ENCODE measurements at places on chromosomes 3 and 15.
A peak's percentile ranks its signal among the peaks of the same experiment; 100 is the strongest.

DNA sequence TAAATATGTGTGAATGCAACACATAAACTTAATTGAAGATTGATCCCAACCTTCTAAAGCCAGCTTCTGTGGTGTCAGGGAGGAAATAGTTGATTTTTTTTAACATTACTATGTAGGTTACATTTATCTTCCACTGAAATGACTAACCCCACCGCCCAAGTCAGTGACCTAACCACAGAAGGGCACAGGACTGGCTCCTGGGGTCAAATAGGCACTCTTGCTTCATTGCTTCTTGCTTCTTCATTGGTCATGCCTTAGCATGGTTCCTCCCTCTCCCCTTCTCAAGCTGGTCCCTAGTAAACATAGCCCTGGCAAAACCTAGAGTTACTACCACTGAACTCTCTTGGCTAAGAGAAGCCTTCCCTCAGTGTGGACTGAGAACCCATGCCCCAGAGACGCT, 12.3 kb downstream of the EIF1B start:
- DNase-seq = no peak

DNA sequence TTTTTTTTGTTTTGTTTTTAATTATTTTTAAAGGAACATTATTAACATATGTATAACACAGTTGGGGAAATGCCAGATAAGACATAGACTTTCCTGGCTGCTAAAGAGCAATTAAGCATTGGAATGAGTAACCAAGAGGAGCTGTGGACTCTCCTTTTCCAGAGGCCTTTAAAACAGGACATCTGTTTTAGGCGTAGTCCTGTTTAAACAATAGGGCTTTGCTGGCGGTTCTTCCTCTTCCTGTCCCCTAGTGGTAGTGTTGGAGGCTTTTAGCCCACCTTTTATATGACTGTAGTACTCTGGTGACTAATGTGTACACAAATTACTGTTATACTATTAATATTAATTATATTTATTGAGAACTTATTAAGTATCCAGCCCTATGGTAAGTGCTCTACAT, 81.9 kb downstream of the PPARG start:
- DNase-seq = no peak

DNA sequence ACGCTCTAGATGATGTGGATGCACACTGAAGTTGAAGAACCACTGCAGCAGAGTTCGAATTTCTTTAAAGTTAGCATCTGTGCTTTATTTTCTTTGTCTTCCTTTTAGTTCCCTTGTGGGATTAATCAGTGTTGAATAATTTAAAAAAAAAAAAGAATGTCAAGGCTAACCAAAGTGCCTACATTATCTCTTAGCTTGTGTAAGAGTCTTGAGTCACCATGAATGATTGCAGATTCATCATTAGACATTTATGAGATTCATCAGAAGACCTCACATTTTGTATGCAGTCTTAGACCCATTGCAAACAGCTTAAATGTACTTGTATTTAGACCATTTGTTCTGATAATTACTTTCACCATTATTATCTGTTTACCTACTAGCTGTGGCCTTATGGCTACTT, 182.2 kb downstream of the FNDC3B start:
- DNase-seq = no peak

GRCh38 chr15:32979710-32980109, 214.8 kb downstream of the FMN1 start:
- DNase-seq = no peak

DNA sequence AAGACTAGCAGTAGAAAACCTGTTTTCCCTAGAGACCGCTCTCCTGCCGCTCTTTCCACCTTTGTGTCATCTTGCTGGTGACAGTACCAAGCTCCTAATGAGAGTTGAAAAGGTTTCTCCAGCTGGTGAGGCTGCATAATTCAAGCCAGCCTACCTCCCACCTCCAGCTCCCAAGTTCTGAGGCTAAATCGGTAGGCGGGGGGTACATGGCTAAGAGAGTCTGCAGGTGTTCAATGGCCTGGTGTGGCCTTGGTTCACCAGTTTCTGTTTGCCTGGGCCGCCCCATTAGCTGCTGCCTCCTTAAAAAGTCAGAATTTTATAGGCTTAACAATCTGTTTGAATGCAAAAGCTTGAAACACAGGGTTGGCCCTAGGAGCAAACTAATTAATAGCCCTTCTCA, 262.8 kb downstream of the SLCO3A1 start:
- no peak for DNase-seq

GRCh38 chr15:42152196-42152920, 4.1 kb downstream of the PLA2G4F start:
- no peak for DNase-seq

- peak; percentile 44 for DNase-seq
Measured at GRCh38 chr15:101003706-101004105, 84.5 kb downstream of the LRRK1 start.

GRCh38 chr3:38169027-38169317, 3.6 kb downstream of the OXSR1 start:
- no peak for DNase-seq

DNA sequence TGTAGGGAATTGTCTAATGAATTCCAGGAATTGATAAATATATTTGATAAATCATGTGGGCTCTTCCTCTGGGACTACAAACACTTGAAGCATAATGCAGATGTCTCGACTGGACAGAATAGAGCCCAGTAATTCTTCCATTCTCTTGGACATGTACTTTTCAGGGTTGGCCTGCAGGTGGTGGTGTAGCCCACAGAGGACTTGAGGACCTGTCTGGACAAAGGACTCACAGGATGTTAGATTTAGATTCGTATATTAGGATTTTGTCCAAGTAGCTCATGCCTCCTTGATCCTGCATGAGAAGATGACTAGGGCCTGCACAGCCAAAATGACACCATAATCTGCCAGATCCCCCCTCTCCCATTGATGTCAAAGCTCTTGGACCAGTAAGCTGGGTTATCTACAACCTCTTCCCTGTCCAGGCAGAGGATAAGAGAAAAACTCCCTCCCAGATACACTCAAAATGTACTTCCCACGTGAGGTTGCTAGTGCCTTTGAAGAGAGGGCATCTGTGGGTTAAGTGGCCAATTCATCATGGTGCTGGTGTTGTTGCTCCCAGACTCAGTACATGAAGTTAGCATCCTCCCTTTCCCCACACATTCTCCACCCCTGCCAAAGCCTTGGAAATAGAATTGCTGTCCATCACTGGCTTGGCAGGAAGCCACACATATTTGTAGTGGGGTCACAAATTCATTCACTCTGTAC, 88.6 kb upstream of the ZNF280D start:
- DNase-seq = peak; percentile 63

DNA sequence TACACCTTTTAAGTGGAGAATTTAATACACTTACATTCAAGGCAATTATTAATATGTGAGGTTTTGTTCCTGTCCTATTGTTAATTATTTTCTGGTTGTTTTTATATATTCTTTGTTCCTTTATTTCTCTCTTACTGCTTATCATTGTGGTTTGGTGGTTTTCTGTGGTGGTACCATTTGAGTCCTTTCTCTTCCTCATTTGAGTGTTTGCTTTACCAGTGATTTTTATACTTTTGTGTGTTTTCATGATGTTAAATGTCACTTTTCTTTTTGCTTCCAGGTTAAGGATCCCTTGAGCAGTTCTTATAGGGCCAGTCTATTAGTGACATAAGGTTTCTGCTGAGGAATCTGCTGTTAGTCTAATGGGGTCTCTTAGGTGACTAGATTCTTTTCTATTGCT, 116.5 kb downstream of the LRRK1 start:
- DNase-seq = no peak

- DNase-seq = no peak
Measured at GRCh38 chr3:32423534-32423933, 31.9 kb downstream of the CMTM7 start.

- no peak for DNase-seq
Measured at GRCh38 chr3:152443212-152444023, 174.7 kb downstream of the MBNL1 start.

GRCh38 chr3:16828815-16829214, 55.9 kb upstream of the PLCL2 start:
- no peak for DNase-seq

Measured in right atrium auricular region (tissue), 2 donors.